ENCODE measurements at places on chromosomes 4 and X.

- DNase-seq: peak; percentile 1
Observed at GRCh38 chrX:100368167-100368566, 41.9 kb downstream of the PCDH19 start.

GRCh38 chr4:13267091-13267490, 217.0 kb downstream of the RAB28 start:
- no peak for DNase-seq

GRCh38 chr4:158356301-158356700, 146.0 kb downstream of the TMEM144 start:
- DNase-seq: no peak

DNA sequence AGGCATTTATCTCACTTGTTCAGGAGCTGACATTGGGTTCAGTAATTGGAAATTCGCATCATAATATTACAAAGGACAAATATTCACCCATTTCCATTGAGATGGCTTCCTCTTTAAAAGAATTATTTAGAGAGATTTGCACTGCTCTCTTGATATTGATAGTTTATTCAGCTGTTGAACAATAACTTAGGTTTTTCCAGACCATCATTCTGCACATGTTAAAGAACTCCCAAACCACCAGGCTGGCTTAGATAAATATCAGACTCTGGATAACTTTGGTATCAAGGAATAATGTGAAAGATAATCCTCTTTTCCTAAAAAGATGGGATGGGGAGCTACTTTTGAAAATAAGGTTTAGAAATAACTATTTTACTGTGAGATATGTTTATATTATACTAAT, 154.0 kb downstream of the GASK1B start:
- no peak for DNase-seq

GRCh38 chr4:105896984-105897775, 1.9 kb downstream of the NPNT start:
- DNase-seq: no peak

DNA sequence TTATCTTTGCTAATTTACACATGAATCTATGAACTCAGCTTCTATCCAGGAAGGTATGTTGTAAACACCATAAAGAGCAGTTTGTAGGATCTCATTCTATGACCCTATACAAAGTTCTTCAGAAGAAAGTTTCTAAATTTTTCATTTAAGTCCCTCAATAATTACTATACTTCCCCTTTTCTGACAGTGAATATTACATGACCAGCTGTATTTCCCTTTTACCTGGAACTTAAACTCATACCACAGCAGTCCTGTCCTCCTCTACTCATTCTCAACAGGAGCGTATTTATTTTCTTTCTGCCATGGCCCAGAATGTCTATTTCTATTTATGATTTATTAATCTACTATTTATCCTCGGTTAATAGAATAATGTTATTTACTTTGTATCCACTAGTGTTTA, 15.8 kb downstream of the RASGEF1B start:
- DNase-seq: no peak

- DNase-seq: no peak
Observed at GRCh38 chr4:40939856-40940255, 190.1 kb downstream of the NSUN7 start.

- no peak for DNase-seq
Observed at GRCh38 chr4:76691807-76692582, 205.9 kb downstream of the SOWAHB start.

GRCh38 chr4:17707671-17708070, 73.8 kb downstream of the FAM184B start:
- DNase-seq: no peak

DNA sequence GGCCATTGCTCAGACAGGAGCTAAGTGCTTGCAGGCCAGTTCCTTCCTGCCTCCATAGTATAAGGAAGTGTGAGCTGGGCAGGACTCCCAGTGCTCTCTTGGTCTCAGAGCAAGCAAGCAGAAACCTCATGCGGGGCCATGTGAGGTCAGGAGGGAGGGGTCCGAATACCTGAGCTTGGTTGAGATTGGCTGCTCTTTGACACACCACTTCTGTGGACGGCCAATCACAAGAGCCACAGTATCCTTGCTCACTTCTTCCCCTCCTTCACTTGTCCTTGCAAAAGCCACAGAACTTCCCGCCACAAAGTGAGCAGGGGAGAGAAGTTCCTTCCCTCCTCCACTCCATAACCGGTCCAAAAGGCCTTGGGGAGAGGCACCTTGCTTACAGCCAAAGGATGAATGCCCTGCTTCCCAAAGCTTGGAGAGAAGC, 56.7 kb downstream of the PRPS1 start:
- DNase-seq: peak; percentile 38

- no peak for DNase-seq
Observed at GRCh38 chr4:108581083-108581482, 39.3 kb upstream of the RPL34 start.

- DNase-seq: no peak
Observed at GRCh38 chrX:119045884-119046283, 26.9 kb upstream of the CT47C1 start.
